Right forelimb (tissue), 1 donor: ENCODE measurements at places on chromosomes 6 and 20.
A peak's percentile ranks its signal among the peaks of the same experiment; 100 is the strongest.

- DNase-seq: no peak
Observed at GRCh38 chr6:131730264-131730663, 19.4 kb upstream of the CTAGE9 start.

DNA sequence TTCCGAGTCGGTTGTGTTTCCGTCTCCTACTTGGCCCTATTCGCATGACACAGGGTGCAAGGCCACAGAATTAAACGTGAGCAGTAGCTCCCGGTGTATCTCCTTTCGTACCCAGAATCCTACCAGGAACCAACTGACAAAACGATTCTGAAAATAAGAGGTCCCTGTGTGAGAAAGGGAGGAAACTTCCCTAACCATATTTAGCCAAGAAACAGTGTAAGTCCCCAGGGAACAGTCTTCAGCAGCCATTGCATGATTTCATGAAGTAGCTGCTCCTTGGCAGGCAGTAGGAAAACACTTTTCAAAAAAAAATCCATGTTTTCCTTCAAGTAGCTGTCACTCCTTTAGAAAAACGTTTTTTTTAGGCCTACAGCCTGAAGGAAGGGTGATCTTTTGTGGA is 46.9 kb downstream of the PDE10A start:
- DNase-seq: no peak

GRCh38 chr20:25364180-25364788 is 26.4 kb downstream of the ABHD12 start:
- DNase-seq: no peak

DNA sequence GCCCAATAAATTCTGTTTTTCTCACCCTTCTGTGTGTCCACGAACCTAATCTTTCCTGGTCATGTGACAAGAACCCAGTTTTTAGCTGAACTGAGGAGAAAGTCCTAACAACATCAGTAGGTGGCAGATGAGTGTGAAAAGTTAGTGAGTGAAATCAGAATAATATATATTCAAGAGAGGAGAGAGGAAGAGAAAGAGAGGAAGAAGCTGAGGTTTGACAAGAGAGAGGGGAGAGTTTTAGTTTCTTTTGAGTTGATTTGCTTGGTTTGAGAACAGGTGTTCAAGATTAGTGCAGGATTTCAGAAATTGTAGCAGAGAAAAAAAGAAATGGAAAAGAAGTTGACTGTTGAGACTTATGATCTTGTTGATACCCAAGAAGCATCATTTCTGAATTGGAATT is 930.5 kb upstream of the FLRT3 start:
- no peak for DNase-seq

DNA sequence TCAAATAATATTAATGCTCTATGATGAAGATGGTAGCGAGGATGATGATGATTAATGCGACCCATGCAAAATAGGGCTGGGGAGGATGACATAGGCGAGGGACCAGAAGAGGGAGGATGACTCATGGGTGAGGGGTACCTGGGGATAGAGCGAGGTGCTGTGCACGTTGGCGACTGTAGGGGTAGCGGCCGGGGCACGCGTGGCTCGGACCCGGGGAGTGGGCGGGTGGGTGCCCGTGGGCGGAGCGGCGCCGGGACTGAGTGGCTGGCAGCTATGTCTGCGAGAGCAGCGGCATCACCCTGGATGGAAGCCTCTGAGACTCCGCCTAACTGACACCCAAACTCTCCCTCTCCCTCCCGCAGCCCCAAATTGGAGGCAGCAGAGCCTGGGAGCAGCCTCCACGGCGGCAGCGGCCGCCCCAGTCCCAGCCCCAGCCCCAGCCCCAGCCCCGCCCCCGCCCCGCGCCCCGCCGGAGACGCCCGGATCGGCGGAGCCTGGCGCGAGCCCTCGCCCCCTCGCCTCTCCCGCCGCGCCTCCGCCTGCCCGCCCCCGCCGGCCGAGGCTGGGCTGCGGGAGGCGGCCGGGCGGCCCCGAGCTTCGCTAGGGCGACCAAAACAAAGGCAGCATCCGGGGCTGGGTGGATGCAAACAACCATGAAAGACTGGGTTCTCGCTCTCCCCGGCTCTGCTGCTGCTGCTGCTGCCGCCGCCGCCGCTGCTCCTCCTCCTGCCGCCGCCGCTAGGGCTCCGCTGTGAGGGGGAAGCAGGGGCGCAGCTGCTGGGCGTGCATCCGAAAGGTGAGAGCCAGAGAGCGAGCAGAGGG is at the start of gene RIMS1:
Gene RIMS1, plus strand, starts transcription at position 367 of the 822 bp plus-strand sequence. CDS start 474 bp downstream, outside the sequence.
- DNase-seq: peak; percentile 57

DNA sequence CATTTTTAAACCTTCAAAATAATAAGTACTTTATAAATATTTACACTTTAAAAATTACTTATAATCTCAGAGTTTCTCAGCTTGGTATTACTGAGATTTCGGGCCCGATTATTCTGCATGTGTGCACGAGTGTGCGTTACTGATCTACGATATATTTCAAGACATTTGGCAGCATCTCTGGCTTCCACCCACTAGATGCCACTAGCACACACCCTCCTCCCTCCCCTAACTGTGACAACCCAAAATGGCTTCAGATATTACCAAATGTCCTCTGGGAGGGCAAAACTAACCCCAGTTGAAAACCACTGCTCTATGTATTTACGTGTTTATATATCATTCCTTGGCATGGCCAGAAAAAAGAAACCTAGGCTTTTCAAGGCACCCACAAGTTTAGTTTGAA is 95.9 kb downstream of the FYN start:
- DNase-seq: no peak

DNA sequence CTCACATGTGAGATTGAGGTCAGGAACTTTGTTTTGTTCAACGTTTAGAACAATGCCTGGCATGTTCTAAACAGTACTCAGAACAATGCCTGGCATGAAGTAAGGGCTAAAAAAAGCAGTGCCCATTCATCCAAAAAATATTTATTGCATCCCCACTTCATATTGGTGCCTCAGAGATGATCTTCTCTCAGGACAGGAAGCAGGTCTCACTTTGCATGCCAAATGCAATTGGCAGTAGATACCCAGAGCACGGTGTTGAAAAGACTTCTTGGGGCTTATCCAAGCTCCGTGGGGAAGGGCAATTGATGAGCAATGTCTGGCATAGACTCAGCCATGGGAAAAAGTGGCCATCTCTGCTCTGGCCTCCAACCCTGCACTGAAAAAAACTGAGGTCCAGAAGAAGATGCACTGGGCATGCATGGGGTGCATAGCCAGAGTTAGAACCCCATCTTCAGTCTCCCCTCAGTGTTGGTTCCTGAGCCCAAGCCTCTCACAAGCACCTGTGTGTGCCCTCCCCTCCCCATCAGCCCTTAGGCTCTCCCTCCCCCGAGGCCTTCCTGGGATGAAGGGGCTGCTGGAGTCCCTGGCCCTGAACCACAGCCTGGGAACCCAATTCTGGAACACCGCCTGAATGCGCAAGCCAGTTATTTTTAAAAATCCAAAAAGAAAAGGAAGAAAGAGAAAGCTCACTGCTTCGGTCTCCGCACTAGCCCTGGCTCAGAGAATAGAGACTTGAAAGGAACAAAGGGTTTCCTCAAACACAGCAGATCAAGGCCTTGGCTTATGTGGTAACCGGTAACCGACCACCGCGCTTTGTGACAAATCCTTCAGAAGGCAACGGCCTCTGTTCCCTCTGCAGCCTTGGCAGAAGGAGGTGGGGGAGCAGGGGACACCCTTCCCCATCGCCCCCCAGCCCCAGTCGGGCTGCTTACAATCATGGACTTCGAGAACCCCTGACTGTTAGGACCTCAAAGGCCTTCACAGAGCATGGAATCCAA is 78.5 kb upstream of the SIRPA start:
- DNase-seq: no peak

DNA sequence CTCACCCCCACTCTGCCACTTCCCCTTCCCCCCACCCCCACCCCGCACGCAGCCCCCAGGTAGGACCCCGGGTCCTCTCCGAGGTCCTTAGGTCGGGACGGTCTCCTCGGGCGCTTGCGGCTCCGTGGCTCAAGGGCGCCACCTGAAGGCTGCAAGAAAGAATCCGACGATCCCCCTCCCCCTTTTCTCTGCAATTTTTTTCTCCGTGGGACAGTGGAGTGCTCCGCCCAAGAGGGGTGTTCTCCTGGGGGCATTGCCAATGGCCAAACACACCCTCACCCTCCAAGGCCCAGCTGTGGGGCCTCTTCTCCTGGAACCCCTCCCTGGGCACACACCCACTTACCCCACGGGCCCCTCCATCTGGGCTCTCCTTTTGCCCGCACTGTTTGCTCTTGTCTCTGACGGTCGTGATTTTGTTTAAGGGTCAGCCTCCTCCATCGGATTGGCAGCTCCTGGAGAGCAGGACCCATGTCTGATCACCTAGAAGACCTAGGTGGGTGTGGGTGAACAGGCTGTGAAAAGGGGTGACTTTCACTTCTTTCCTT is 1.1 kb upstream of the TMEM74B start:
- no peak for DNase-seq

GRCh38 chr20:39269493-39270217 is 307.5 kb downstream of the DHX35 start:
- no peak for DNase-seq

- no peak for DNase-seq
Observed at GRCh38 chr6:145841668-145842067, 27.1 kb upstream of the FBXO30 start.

- no peak for DNase-seq
Observed at GRCh38 chr6:143337201-143337949, 113.1 kb downstream of the ADAT2 start.

DNA sequence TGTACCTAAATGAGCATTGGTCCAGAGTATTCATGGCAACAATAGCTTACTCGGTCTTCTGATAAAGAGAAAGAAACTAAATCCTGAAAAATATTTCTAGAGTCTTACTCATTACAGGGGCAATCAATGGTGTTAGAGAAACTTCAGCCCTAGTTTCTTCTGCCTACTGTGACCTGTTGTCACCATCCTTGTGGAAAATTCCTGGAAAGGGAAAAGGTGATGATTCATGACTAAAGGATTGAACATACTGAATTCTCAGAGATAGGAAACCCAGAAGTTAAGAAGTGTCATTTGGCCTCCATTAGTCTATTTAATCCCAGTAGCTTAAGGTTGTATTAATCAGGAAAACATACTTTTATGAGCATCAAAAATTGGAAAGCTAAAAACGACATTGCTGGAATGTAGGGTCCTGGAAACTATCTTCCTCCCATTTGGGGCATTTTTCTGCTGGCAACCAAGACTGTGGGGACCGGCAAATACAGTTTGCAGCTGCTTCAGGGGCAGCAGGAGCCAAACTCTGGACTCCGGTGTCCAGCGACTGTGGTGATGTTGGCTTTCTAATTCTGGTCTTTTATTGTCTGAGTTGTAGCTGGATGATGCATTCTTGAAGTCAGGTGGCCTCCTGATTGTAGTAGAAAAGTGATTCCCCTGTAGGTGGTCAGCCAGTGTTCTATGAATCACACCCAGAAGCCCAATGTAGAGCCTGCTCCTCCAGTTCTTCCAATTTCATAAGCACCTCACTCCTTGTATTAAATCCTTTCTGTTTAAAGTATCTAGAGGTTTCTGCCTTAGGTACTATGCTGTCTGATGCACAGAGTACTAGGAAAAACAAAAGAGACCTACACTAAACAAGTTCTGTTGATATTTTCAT is 67.6 kb downstream of the LCA5 start:
- DNase-seq: no peak

DNA sequence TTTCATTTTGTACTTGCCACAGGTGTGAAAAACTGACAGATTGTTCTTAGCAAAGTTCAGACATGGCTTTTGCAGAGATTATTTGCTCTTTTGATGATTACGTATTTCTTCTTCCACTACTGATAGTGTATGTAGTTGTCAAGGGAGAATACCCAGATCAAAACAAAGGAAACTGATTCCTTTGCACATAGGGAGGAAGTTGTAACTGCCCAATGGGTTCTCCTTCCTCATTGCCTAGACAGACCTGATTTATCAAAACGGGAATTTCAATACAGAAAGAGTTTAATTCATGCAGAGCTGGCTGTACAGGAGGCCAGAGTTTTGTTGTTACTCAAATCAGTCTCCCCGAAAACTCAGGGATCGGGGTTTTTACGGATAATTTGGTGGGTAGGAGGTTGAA is 214.7 kb downstream of the BCAS1 start:
- DNase-seq: no peak

DNA sequence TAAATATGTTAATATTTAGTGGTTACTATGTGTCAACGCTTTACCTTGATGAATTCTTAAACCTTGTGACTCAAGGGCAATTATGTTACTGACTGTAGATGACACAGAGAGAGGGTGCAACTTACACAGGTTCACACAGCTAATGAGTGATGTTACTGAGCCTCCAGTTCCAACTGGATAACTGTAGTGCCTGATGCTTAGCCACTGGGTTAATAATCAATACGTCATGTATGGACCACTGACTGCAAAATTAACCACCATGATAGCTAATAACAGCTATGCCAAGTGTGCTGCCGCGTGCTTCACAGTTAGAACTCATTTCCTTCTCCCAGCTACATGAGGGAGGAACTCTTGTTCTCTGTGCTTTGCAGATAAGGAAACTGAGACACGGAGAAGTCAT is 45.4 kb downstream of the SIRPA start:
- DNase-seq: no peak

DNA sequence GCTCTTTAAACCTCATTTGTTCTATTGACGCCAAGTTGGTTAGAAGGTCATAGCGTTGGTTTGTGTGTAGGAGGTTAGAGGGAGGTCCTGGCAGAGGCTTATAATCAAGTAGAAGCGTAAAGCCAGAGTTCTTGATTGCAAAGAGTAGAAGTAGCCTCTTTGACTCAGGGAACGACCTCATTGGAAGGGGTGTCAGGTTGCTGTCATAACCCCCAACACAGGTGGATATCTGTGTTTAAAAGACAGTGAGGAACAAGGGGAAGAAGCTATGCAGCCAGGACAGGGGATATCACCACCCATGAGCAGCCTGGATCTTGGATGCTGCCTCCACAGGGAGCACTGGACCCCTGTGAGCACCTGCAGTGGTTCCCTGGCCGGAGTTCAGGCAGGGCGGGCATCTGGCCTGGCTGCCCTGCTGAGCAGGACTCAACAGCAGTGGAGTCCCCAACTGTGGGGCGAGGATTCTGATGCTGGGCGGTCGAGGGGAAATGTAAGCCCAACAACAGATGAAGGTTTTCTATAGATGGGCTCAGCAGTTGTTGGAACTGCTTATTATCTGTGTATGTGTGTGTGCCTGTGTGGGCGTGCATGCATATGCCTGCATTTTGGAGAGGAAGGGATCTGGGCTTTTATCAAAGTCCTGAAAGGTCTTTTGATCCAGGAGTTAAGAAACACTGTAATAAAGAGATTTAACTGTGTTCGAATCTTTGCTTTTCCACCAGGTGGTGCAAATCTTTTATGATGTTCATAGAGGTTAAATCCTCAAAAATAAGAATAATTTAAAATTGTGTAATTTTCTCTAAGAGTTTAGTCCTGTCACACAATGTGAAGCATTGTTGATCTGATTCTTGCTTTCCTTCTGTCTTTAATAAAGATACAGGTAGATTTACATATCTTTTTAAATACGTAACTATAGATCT is 27.7 kb downstream of the HIVEP1 start:
- DNase-seq: no peak

GRCh38 chr6:62803094-62803493 is 408.2 kb upstream of the FKBP1C start:
- DNase-seq: no peak
